Thymus (tissue), 14 donors: ENCODE measurements at places on chromosomes 13 and 19. TPM values are rescaled to one million over a fixed set of nuclear protein-coding genes. Genes with fewer than 3 reads are reported as not detected.

Gene PGLYRP1
- 4.3 TPM for total RNA-seq

Gene ZGLP1
- 2.3 TPM for total RNA-seq

Gene SBK2
- total RNA-seq = not detected

Gene KIR2DL3
- total RNA-seq = not detected

GRCh38 chr13:43407023-43407581 lies 379.7 kb downstream of the ENOX1 start:
- no peak for DNase-seq

GRCh38 chr13:87779426-87779825 lies 108.3 kb downstream of the SLITRK5 start:
- DNase-seq = no peak

GRCh38 chr19:30206187-30206586 lies 166.0 kb upstream of the ZNF536 start:
- no peak for DNase-seq

GRCh38 chr13:103694033-103694432 lies 627.8 kb upstream of the SLC10A2 start:
- no peak for DNase-seq

- DNase-seq = no peak
These were observed 371.6 kb upstream of the OBI1 start for GRCh38 chr13:79030513-79030912.

DNA sequence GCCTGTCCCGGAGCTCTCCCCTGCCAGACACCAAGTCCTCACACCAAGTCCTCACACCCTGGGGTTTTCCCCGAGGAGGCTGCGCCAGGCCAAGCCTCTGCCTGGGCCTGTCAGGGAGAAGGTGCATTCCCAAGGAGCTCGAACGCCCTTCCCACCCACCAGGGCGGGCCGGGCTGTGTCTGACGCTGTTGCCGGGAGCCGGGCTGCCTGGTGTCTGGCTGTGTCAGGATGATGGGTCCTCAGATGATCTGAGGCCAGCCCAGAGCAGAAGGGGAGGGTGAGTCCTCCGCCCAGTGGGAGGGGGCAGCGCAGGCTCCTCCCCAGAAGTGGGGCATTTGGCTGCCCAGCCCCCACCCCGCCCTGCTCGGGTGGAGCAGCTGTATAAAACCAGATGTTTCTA lies 2.3 kb upstream of the HAS1 start:
- no peak for DNase-seq
